Ammon's horn (tissue), 1 donor: ENCODE measurements at places on chromosomes 2 and 18.

DNA sequence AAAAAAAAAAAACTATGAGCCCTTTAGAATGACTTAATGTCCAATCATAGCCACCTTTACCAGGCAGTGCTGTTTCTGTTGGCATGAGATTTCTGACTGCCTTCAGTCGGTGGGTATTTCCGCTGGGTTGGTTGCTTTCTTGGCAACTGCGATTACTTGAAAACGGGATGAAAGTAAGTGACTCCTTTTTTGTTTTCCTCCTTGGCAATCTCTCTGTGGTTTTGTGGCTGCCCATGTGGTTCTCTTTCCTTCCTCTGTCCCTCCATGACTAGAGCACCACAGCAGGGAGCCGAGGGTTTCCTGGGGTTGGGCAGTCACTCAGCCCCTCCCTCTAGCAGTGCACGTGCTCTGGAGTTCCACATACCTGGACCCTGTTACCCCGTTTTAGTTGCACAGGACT, 112.1 kb downstream of the KLHL29 start:
- DNase-seq = peak; percentile 33

DNA sequence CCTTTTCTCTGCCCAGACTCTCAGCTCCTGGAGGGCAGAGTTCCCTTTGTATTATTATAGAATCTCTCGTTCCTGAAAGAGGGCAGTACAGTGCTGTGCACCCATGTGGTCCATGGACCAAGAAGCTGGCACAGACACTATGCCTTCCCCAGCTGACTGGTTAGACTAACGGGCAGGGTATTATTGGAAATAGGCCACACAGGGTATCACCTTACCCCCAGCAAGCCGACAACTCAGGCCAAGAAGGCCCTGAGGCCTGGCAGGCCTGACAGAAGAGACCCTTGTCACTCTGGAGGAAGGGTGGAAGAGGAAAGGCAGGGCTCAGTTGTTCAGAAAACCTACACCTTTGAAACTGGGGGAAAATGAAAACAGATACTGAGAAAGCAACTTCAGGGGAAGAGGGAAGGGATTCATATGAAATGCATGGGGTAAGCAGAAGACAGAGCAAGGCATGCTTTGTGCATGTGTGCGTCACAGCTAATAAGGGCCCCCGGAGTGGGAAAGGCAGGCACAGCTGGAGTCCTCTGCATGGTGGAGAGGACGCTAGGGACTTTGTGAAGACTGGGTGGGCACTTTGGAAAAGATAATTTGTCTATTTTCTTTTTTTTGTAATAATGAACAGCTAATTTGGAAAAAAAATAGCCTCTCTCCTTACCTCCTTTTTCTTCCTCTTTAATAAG, 476.8 kb upstream of the CELF4 start:
- no peak for DNase-seq

DNA sequence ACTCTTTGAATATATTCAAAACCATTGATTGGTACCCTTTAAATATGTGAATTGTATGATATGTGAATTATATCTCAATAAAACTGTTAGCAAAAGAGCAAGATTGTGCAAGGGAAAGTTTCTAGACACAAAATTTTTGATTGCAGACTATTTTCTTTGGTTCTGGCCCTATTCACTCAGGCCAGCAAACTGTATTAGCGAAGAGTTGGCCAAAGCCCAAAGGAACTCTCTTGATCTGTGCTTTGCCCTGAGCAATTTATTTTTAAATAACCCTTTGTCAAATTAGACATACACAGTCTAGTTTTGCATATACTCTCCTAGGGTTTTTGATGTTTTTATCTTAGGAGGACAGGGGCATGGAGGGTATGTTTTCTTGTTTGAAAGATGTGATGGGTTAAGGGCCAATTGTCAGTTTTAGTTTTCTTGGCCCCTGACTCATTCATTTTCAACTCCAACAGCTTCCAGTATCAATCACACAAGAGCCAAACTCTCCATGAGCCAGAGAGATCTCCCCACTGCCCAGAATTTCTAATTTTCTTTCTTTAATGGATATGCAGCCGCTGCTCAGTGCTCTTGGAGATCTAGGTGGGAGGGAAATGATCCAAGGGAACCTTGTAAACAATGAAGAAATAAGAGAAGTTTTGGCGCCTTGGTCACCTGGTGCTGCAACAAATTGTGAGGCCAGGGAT, 231.5 kb downstream of the SRBD1 start:
- no peak for DNase-seq

- DNase-seq = no peak
These were observed 372.3 kb downstream of the CPS1 start for GRCh38 chr2:210928714-210929113.

DNA sequence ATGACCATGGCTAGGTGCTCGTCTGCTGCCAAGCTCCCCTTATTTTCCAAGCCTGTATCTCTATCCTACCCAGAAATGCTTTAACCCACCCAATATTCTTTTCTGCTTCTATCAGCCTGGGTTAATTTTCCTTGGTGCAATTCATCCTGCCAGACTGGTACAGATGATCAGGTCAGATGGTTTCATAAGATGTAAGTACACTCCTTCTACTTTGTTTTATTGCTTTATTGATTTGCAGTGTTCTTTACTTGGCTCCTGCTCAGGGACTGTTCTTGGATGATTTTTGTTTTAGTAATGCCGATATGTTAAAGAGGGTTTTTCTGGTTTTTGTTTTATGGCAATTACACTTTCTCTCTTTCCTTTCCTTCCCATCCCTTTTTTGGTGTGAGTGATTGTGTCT, 2.4 kb upstream of the SGO2 start:
- no peak for DNase-seq

DNA sequence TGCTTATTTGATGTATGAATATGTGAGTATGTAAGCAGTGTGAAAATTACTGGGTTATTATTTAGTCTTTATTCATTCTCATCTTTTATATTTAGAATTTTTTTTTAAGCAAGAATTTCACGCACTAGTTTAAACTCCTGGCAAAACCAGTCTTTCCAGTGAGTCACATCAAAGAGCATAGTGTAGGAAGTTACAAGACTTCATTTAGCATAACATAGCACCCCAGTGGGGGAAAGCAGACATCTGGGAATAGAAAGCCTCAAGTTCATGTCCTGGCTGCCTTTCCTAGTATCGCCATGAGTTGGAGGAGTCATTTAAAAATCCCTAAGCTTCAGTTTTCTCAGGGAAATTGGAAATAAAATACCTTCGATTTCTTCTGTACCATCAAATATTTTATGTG, 408.3 kb downstream of the NUP35 start:
- no peak for DNase-seq

DNA sequence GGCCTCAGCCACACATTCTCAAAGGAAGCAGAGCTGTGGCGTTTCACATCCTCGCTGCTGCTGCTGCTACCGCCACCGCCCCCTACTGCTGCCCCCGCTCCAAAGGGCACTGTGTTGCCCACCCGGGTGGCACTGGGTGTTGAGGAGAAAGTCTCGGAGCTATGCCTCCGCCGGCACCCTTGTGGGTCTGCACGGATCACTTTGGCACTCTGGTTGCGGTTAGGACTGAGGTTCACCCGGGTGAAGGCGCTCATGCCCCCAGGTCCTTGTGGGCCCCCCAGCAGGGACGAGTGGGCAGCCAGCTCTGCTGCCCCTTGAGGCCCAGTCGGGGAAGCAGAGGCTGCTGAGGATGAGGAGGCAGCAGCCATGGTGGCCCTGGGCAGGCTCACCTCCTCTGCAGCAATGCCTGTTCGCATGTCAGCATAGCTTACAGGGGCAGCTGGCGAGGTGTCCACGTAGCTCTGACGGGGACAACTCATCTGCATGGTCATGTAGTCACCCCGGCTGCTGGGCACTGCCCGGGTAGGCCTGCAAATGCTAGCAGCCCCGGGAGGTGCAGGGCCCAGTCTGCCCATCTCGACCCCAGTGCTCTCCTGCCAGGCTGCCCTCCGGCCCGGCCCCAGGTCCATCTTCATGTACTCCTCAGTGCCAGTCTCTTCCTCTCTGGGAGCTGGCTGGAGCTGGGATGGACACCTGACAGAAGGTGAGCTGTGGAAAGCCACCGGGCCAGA, 4.2 kb downstream of the IRS1 start:
- peak; percentile 7 for DNase-seq

DNA sequence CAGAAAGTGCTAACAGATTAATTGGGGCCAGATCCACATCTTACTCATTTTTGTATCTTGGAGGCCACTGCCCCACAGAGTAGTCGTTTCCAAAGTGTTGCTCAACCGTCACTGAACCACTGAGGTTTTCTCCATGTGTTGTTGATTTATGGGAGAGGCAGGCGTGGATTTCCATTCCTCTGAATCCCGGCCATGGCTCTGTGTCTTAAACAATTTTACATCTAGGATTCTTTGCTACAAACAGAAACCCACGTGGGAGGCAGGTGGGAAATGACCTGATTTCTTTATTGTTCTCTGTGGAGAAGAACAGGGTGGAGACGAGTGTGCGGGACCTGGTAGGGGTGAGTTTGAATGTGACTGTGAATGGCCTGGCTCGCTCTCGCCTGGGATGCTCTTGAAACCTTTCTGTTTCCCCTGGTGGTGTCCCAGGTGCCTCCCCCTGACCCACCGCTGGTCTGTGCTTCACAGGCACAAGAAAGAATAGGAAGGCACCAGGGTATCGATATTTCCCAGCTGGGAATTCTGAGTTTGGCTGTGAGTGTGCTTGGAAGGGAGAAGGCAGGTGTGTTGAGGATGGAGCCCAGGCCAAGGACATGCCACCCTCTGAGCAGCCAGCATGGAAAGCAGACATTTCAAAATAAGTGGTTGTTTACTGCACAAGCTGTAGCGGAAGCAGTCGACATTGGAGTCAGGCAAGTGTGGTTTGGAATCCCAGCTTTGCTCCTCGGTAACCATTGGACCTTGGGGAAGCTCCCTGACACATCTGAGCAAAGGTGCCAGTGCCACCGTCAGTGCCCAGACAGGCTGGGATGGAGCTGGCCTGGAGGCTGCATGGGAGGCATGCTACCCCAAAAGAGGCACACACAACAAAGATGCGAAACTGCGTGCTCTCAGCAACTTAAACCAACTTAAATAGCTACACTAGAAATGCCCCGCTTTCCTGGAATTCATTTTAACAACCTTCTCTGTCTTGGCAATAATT, 50.0 kb downstream of the LPIN1 start:
- no peak for DNase-seq

DNA sequence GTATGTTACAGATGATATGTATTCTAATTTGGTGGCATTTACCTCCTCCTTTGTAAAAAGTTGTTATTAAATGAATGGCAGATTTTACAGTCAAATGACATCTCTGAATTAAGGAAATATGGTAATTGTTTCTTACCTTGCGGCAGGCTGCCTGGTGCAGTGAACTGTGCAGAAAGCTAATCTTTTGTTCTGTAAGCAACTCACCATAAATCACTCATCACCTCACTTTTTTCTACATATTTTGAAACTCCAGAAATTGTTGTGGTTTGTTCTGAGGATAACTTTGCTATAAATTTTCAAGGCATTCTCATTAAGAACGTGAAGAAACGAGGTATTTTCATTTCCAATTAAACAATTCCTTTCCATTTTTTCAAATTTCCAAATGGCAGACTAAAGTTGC, 52.7 kb downstream of the ST6GAL2 start:
- no peak for DNase-seq

DNA sequence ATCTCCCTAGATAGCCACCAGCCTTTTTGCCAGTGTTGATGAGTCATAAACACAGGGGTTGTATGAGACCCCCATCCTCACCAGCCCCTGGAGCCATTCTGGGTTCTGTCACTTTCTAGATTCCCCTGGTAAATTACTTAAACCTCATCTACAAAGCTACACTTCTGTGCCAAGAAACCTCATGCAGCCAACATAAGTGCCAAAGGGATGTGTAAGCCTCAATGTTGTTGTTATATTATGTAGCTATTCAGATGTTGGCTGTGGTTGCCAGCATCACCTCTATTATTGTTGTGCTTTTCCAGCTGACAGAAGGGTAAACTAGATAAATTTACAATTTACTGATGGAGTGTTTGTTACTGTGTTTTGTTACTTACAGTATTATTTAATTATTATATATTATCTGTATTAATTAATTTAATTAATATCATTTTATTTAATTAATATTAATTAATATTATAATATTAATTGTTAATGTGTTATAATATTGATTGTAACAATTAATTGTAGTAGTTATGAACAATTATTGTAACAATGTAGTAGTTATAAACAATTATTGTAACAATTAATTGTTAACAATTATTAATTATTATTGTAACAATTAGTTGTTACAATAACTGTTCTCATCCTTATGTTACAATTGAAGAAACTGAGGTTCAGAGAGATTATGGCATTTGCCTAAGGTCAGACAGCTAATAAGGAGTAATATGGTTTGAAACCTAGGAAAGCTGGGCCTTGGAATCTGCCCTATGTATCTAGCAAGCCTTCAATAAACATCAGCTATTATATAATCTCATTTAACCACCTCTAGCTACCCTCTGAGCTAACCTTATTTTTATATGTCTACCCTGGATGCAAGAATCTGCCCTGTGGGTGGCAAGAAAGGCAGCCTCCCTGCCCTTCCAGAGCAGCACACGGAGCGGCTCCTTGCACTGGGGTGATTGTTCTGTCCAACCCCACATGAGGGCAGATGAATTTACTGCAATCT, 36.1 kb downstream of the PSTPIP2 start:
- no peak for DNase-seq

DNA sequence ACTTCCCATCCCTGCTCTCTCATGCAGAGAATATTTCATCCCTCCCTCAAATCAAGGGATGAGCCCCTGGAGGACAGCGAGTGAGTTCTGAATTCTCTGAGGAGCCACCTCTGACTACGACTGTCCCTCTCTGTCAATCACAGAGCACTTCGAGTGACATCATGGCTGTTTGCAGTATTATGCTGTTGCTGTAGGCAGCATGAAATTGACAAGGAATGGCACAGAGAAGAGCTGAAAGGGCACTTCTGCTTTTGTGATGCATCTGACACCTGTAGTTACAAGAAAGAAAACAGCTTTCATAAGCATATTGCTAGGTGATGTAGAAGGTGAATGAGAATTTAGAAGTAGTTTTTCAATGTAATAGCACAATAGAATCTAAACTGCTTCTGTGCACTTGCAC, 166.9 kb downstream of the ARHGAP15 start:
- no peak for DNase-seq

DNA sequence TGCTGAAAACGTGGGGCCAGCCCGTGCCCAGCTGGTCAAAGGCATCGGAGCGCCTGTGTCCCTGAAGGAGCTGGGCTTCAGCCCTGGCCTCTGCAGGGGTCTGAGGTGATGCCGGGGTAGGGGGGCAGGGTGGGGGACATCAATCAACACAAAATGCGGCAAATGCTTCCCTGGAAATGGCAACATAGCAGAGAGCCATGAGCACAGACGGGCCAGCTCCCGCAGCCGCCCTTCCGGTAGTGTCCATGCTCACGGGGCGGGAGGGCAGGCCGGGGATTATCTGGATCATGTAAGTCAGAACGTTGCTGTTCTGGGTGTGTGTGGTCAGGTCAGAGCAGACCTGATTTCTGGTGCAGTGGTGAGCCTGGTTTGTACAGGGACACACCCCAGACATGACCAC, 56.5 kb upstream of the TWIST2 start:
- DNase-seq = no peak
